ENCODE measurements at places on chromosomes 5 and 9.

- no peak for DNase-seq
These were observed 4.3 kb downstream of the MCTP1 start for GRCh38 chr5:95280401-95281095.

GRCh38 chr5:149898811-149899210 is 45.8 kb downstream of the PDE6A start:
- DNase-seq: no peak

GRCh38 chr9:76290555-76290954 is 103.7 kb downstream of the RFK start:
- no peak for DNase-seq

DNA sequence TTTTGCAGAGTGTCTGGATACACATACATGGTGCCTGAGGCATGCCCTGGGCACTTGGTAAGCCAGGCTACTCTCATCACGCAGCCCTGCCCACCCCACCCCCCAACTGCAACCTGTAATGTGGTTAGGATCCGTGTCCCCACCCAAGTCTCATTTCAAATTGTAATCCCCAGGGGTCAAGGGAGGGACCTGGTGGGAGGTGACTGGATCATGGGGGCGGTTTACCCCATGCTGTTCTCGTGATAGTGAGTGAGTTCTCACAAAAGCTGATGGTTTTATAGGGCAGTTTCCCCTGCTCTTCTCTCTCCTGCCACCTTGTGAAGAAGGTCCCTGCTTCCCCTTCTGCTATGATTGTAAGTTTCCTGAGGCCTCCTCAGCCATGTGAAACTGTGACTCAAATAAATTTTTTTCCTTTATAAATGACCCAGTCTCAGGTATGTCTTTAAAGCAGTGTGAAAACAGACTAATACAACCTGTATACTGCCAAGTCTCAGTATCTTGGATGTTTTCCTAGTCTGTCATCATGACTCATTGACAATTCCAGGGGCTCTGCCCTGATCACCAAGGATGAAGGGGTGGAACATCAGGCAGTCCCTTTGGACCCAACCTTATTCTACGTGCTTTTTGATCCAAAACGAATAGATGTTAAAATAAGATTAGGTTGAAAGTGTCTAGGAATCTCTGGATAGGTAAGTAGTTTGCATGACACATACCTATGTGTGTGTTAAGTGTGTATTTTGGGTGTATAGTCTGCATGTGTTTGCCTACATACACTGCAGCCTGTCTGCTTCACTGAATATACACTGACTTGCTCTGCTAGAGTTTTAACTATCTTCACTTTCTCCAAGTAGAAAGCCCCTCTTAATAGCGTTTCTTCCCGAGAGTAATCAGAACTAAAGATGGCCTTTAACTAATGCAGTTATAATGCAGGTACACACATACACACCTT is 293.8 kb downstream of the SLIT3 start:
- no peak for DNase-seq

DNA sequence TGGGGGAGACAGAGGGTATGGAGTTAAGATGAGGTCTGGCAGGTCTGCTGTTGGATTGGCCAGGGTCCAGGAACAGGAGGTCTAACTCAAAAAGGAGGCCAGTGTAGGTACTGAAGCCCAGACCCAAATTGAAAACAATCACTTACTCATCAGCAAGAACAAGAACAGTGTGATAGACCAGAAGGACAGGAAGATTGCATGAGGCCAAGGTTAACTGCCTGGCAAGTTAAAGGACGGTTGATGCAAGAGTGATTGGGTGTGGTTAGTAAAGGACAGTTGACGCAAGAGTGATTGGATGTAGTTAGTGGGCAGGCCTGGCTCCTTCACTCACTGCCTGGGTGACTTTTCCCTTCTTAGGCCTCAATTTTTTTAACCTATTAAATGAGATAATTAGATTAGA is 132.6 kb downstream of the PDZD2 start:
- DNase-seq: no peak

DNA sequence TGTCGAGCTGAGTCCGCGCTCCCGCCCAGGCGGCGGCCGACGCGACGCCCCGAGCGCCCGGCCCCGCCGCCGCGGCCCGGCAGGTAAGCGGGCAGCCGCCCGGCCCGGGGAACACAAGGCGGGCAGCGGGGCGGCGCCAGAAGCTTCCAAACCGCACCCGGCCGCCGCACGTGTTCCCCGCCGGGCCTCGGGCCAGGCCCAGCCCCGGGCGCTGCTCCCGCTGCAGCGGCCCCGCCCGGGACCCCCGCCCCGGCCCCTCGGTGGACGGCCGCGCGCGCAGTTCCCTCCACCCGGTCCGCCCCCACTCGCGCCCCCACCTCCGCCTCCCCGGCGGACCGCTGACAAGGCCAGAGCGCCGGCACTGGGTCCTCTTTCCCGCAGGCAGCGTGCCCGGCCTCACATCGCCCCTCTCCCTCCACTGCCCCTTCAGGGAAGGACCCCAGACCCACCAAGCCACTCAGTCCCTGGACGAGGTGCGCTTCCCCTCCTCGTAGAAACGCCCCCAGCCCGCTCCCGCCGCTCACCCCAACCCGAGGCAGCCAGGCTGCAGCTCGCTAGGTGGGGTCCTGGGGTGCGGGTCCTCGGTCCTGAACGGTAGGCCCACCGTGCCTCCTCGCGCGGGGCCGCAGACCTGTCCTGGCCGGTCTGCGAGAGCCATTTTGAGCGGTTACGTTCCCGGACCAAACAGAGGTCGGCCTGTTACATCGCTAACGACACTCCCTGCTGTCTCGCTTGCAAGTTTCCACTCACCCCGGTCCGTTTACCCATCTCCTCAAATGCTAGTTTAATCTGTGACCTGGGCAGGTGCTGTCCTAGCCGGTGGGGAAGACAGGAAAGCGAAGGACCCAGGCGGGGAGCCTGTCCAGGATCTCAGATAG is 475 bp downstream of the WDR5 start:
- peak; percentile 56 for DNase-seq

GRCh38 chr5:81760521-81760920 is 9.6 kb upstream of the SSBP2 start:
- no peak for DNase-seq

GRCh38 chr9:130448035-130448624 is 3.4 kb downstream of the ASS1 start:
- no peak for DNase-seq

GRCh38 chr9:5493679-5494511 is 16.4 kb upstream of the PDCD1LG2 start:
- DNase-seq: peak; percentile 50

DNA sequence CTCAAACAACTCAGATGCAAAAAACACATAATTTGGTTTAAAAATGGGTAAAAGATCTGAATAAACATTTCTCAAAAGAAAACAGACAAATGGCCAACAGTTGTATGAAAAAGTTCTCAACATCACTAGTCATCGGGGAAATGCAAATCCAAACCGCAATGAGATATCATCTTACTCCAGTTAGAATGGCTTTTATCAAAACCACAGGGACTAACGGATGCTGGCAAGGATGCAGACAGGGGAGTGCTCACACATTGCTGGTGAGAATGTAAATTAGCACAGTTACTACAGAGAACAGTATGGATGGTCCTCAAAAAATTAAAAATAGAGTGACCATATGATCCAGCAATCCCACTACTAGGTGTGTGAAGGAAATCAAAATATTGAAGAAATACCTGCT is 589.1 kb upstream of the ADAMTS16 start:
- no peak for DNase-seq

DNA sequence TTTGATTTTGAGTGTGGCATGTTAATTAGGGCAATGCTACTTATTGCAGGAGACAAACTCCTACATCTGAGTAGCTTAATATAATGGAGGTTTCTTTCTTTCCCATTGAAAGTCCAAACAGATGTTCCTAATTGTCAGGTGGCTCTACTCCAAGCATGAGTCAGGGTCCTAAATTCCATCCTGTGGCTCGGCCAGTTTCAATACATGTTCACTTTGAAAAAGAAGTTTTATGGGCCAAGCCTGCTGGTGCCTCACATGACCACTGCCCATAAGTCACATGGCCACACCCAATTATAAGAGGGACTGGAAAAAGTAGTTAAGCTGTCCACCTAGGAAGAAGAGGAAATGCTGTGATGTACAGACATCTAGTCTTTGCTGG is 170.4 kb downstream of the ARRDC3 start:
- no peak for DNase-seq

GRCh38 chr9:82757924-82758323 is 305.0 kb downstream of the RASEF start:
- DNase-seq: no peak

DNA sequence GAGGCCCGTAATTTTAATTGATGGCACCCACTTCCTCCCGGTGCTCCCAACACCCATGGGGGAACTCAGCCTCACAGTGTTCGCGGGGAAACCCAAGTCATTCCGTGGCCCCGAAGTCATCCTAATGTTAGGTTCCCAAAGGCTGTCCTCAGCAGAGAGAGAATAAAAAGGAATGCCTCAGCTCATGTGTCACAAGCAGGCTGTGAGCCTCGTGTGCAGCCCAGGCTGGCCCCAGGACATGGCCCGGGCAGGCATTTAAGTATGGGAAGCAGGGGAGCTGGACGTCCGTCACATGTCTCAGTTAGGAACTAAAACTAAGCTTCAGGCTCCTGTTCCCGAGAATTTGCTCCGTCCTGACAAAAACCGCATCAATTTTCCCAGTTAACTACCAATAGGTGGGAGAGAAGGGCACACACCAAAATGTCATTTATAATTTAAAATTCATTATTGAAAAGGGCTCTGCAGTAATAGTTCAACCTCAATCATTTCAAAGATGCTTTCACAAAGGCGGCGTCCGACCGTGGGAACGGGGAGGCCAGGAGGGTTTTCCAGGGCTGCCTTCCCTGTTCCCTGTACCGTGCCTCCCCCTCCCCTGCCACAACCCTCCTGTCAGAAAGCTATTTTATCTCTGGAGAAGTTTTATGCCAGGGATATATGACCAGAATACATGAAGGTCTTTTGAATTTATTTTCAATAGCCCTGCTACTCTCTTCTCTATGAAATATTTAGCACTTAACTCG is 137.3 kb downstream of the FSTL4 start:
- DNase-seq: no peak

DNA sequence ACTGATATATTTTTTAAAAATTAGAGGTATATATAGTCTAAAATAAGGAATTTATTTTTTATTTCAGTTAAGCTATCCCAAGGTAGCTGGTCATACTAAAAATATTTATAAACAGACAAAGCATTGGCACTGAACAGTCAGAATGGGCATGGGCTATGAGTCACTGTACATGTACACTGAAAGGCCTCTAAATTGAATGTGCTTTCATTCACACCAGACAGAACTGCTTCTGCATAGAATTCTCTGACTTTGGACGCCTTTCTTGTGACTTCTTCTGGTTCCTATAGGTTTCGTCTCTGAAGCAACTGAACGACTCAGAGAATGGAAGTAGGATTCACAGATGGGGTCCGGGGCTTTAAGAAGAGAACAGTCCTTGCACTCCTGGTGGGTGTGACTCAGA is 394.8 kb upstream of the MEF2C start:
- DNase-seq: no peak

- DNase-seq: no peak
These were observed 8.3 kb downstream of the ATOX1 start for GRCh38 chr5:151750121-151750520.

DNA sequence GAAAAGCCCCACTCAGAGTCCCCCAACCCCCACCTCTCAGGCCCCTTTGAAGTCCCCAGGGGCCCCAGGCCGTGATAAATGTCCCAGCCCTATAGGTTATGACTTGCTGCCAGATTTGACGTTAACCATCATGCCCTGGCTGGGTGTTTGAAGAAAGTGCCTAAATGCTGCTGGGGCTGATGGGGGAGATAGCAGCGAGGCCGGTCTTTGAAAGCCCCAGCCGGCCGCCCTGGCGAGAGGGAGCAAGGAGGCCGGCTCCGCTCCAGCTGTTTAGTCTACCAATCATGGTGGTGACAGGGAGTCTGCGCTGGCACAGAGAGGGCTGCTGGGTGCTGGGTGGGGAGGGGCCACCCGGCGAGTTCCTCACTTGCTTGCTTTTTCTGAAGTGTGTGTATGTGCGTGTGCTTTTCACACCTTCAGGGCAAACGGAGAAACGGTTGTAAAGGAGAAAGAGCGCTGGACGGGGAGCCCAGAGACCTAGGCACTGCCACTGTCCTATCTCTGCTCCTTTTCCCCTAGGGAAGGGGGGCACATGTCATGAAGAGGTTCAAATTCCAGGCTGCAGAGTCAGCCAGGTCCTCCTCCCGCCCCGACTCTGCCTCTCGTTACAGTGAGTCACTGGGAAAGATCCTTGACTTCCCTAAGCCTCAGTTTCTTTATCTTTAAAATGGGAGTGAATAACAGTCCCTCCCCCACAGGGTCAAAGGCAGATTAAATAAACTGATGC is 126.1 kb upstream of the HAND1 start:
- DNase-seq: no peak

GRCh38 chr9:98665501-98665900 is 43.2 kb downstream of the GABBR2 start:
- DNase-seq: no peak

DNA sequence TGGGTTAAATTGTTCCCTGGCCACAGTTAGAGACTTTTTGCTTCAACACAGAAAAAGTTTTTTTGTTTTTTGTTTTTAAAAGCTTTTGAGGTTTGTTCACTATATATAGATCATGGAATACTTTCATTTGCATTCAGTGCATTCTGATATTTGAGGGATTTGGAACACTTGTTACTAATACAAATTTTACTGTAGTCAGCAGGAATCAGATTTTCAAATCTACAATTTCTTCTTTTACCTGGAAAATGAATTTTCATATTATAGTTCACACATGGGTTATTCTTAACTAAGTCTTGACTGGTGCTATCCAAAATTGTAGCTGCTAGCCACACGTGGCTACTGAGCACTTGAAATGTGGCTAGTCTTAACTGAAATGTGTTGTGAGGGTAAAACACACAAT is 142.0 kb downstream of the RMI1 start:
- no peak for DNase-seq

DNA sequence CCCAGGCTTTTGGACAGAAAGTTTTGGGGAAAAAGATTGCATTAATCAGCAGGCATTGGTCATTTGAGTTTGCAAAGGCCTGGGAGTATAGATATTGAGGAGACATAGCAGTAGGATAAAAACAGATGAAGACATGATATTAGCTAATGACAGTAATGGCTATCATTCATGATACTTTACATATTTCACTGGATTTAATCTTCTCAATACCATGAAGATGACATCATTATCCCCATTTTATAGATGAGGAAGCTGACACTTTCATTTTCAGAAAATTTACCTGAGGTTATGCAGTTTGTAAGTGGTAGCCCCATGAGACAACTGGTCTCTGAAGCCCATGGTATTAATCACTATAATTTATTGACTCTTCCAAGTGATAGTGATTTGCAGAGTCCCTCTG is 23.0 kb downstream of the GLRA1 start:
- no peak for DNase-seq

- no peak for DNase-seq
These were observed 88.7 kb upstream of the SHB start for GRCh38 chr9:38157711-38158110.

- DNase-seq: no peak
These were observed 95.3 kb upstream of the VLDLR start for GRCh38 chr9:2526071-2526828.

Data from activated T-cell treated with anti-CD3 and anti-CD28 coated beads, Interleukin-2, amount 50 U/mL, for 24 hours (primary cell).